Calu3 (cell line): ENCODE measurements at places on chromosomes 6 and 20. TPM values are rescaled to one million over a fixed set of nuclear protein-coding genes. Genes with fewer than 3 reads are reported as not detected.
A peak's percentile ranks its signal among the peaks of the same experiment; 100 is the strongest.

Gene IRAK1BP1
- 4.2 and 4.5 TPM in 2 replicates for total RNA-seq

Gene SRSF3
- 347 and 370 TPM in 2 replicates for total RNA-seq

DNA sequence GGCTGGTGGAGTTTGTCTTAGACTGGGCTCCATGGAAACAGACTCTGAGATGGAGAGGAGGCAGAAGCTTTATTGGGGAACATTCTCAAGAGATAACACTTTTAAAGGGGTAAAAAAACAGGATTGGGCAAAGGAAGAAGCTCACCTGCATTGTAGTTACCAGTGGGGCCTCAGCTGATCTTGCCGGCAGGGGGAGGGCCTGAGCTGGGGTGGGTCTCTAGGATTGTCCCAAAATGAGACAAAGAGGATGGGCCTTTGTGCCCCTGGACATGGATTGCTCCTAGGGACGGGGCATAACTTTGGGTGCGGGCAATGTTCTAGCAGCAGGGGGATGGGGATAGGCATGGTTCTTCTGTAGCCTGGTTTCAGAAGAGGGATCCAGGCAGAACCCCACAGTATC lies 12.5 kb downstream of the SGK2 start:
- no peak overlapping the region for H3K27ac ChIP-seq
- no peak overlapping the region for H3K4me3 ChIP-seq
- no peaks in the 10 kb centered on the region for H3K27me3 ChIP-seq

- peak overlapping the region; percentile 92 for H3K27ac ChIP-seq
- H3K36me3 ChIP-seq: peaks cover 65% of the 10 kb centered on the region
- peaks cover 81% of the 10 kb centered on the region for H3K4me1 ChIP-seq
- DNase-seq: peak; percentile 49
- H3K27me3 ChIP-seq: no peaks in the 10 kb centered on the region
- H3K4me3 ChIP-seq: peak overlapping the region; percentile 40
These were observed 10.9 kb downstream of the ZNF217 start for GRCh38 chr20:53582574-53583351.

DNA sequence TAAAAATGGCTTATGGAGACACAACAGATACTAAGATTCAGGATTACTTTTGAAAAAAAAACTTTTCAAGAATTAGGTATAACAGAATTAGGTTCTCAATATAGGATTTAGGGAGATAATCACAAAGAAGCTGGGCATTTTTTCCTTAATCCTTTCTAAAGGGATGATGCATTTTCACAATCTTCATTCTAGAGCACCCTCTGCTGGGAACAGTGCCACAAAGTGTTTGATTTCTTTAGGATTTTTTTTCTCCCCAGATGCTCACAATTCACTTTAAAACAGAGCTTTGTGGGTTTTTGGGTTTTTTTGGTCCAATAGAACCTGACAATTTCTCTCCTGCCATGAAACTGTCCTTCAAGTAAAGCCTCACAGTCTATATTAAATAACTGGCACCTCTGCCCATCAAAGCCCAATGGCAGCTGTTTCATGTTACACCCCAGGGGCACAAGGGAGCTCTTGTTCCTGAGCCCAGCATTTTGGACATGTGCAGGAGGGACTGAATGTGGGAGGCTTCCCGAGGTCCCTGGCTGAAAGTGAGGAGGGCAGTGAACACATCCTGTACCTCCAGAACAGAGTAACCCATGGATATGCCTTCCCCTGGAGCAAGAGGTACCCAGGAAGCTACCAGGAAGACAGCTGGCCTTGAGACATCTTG lies 39.7 kb downstream of the PREP start:
- peak overlapping the region; percentile 73 for H3K27ac ChIP-seq
- H3K27me3 ChIP-seq: no peaks in the 10 kb centered on the region
- no peak for DNase-seq
- H3K36me3 ChIP-seq: peaks cover 47% of the 10 kb centered on the region
- H3K4me1 ChIP-seq: peaks cover 20% of the 10 kb centered on the region
